DND-41 (cell line): ENCODE measurements at places on chromosomes 7 and 10.

DNA sequence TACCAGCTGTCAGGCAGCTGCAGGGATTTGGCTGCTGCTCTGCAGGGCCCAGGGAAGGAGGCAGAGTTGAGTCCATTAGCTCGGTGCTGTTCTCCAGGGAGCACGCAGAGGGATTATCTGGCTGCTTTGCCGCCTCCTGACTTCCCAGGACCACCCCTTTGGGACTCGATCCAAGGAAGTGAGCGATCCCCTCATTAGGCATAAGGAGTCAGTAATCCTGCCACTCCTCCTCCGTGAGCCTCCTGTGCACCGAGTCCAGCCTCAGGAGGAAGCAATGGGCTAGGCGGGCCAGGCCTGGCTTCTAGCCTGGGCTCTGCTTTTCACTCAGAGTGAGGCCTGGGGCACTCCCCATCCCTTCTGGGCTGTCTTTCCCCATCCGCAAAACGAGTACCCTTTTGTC is 417.9 kb downstream of the RPS24 start:
- H3K27ac ChIP-seq = no peak overlapping the region
- H3K4me3 ChIP-seq = no peak overlapping the region
- no peak for DNase-seq
- H3K4me1 ChIP-seq = no peaks in the 10 kb centered on the region
- no peaks in the 10 kb centered on the region for H3K27me3 ChIP-seq

DNA sequence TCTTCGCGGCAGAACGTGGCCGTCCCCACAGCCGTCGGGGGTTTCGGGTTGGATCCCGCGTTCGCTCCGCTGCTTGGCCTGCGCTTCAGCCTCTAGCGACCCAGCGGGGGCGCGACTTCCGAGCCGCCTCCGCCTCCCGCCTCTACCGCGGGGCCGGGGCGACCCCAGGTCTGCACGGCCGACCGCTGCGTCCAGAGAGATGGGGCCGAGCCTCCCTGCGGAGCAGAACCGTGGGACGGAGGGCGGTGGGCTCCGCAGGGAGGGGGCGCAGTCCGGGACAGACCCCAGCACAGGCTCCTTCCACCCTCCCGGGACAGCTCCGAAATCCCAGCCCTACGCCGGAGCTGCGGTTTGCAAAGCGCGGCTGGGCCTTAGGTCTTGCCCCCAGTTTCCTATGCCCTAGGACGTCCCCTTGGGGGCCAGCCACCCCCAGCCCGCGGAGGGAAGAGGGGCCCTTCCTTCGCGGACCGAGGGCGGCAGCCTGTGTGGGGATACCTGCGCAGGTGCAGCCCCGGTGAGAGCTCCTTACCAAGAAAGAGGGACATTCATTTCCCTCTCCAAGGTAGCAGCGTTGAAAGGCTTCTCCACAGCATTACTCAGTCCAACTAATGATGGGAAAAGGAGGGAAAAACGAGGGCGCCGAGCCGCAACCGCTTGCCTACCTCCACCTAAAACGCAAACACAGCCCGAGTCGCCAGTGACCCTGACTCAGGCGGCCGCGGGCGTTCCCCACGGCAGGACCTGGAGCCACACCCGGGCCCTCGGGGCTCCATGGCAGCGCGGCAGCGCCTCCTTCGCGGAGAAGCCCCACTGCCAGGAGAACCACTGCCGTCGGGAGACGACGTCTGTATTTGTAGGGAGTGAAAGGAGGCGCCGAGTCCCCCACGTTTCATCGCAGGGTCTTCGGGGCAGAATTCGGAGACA is 115.7 kb downstream of the BMS1 start:
- no peak overlapping the region for H3K4me3 ChIP-seq
- no peaks in the 10 kb centered on the region for H3K4me1 ChIP-seq
- no peak for DNase-seq
- no peaks in the 10 kb centered on the region for H3K36me3 ChIP-seq
- no peak overlapping the region for H3K27ac ChIP-seq

DNA sequence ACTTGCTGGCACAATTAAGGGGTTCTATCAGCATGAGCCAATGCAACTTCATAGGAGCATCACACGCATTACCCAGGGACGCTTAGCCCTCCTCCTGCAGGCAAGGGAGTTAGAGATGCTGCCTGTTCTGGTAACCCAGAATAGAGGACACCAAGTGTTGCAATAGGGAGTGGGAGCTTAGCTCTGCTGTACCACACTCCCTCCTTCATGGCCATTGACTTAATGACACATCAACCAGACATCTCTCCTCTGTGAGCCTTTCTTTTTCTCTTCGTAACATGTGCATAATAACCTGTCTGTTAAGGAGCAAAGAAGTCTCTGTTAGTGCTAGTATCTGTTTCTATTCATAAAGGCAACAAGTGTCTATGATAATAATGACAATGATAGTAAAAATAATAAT is 282.4 kb downstream of the SORCS3 start:
- H3K36me3 ChIP-seq = no peaks in the 10 kb centered on the region
- no peak overlapping the region for H3K4me3 ChIP-seq
- H3K27ac ChIP-seq = no peak overlapping the region
- DNase-seq = no peak
- H3K27me3 ChIP-seq = no peaks in the 10 kb centered on the region
- no peaks in the 10 kb centered on the region for H3K4me1 ChIP-seq

DNA sequence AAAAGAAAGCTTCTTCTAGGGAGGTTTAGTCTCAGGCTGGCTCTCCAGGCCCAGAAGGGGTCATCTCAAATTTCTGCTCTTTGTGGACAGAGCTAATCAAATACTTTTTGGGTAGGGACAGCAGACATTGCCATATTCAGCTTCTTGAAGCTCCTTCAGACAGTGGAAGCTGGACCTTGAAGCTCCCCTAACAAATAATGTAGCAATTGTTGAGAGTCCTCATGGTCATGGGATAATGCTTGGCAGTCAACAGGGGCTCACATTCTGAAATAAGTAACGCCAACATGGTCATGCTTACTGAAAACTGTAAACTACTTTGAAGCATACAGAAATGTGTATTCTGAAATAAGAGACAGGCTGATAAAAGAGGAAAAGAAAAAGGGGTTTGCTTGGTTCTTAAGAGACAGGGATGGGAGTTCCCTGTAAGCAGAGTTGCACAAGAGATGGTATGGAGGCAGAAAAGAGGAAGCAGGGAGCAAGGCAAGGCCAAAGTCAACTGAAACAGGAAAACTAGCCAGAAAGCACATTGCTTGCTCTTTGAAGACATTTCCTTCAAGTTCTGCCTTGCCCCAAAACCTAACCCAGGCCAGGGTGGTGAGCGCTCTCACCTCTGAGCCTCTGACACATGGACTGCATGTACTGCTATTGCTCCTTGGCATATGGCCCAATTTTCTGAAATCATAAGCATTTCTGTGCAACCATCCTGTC is 53.1 kb upstream of the KMT2E start:
- no peak overlapping the region for H3K27ac ChIP-seq
- H3K27me3 ChIP-seq = no peaks in the 10 kb centered on the region
- no peaks in the 10 kb centered on the region for H3K4me1 ChIP-seq
- H3K36me3 ChIP-seq = no peaks in the 10 kb centered on the region
- no peak overlapping the region for H3K4me3 ChIP-seq

DNA sequence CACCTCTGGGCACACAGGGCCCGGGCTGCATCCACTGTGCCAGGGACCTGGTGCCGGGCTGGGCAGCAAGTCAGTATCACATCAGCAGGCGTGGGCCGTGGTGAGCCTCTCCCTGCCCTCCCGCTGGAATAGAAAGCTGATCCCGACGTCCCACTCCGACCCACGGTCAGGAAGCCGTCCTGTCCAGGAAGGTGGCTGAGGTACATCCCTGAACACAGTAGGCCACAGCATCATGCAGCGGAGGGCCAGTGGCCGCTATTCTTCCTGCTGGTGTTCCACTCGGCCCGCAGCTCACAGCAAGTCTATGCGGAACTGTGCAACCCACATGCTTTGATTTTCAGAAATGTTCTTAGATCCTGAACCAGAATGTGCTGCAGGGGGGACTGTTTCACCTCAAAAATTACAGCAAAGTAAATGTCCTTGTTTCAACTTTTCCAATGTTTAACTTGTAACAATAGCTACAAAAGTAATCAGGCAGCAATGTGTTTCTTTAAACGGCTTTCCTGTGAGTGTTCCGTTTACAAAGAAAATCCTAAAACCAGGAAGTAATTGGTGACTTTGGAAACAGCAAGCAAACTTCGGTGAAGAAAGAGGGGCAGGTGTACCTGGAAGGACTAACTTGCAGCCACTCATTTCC is 676 bp upstream of the GPR146 start:
- DNase-seq = no peak
- peak overlapping the region; percentile 2; the same call in 1 of the 2 replicates for H3K4me3 ChIP-seq
- peaks cover 27% of the 10 kb centered on the region for H3K4me1 ChIP-seq
- H3K27me3 ChIP-seq = no peaks in the 10 kb centered on the region
- H3K36me3 ChIP-seq = no peaks in the 10 kb centered on the region

DNA sequence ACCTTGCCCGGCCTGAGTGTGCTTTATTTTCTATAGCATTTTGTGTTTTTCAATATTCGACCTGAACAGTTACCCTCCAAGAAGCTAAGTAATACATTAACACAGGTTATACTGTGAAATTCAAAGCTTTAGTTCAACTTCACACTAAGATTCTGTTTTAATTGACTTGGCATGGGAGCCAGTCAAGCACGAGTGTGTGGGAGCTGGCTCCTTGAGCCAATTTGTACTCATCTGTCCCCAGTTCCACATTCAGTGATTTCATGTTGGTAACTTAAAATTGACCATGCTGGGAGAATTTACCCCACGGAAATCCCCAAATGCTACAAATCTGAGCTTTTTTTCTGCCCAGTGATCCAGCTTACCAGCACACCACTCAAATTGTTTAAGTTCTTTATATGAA is 20.3 kb downstream of the TSPAN12 start:
- no peak overlapping the region for H3K4me3 ChIP-seq
- no peaks in the 10 kb centered on the region for H3K36me3 ChIP-seq
- DNase-seq = no peak
- H3K27me3 ChIP-seq = no peaks in the 10 kb centered on the region

DNA sequence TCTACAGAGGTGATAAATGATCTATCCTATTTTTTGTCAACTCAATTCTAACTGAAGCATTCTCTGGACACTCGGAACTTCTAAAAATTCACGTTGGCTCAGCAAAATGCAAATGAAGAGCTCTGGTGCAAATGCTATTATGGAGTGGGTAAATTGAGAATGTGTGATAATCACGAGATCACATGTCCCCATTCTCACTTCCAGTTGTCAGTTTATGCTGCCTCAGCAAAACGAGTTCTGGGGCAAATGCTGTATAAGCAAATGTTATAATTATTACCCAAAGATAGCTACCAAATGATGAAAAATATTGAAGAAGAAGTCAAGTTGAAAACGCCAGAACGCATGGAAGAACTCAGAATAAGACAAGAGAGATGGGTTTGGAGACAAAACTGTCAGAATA is 29.4 kb downstream of the AKR1B1 start:
- H3K4me1 ChIP-seq = peaks cover 14% of the 10 kb centered on the region
- peaks cover 3% of the 10 kb centered on the region for H3K27me3 ChIP-seq
- H3K27ac ChIP-seq = no peak overlapping the region

- H3K36me3 ChIP-seq = no peaks in the 10 kb centered on the region
- H3K4me3 ChIP-seq = no peak overlapping the region
- no peaks in the 10 kb centered on the region for H3K27me3 ChIP-seq
- no peaks in the 10 kb centered on the region for H3K4me1 ChIP-seq
- DNase-seq = no peak
Measured at GRCh38 chr7:133650487-133651300, 397.8 kb downstream of the EXOC4 start.

- DNase-seq = no peak
- H3K4me1 ChIP-seq = no peaks in the 10 kb centered on the region
- peaks cover 9% of the 10 kb centered on the region for H3K27me3 ChIP-seq
- no peak overlapping the region for H3K27ac ChIP-seq
Measured at GRCh38 chr10:48649349-48649944, 35.2 kb upstream of the WDFY4 start.

GRCh38 chr10:3192856-3193635 is 20.5 kb upstream of the PITRM1 start:
- peaks cover 16% of the 10 kb centered on the region for H3K27me3 ChIP-seq
- H3K27ac ChIP-seq = no peak overlapping the region
- DNase-seq = peak; percentile 59
- no peak overlapping the region for H3K4me3 ChIP-seq
- peaks cover 13% of the 10 kb centered on the region for H3K4me1 ChIP-seq

GRCh38 chr7:155683098-155683497 is 38.6 kb downstream of the RBM33 start:
- no peaks in the 10 kb centered on the region for H3K27me3 ChIP-seq
- DNase-seq = no peak
- H3K27ac ChIP-seq = no peak overlapping the region
- peaks cover 79% of the 10 kb centered on the region for H3K36me3 ChIP-seq
- no peak overlapping the region for H3K4me3 ChIP-seq

- DNase-seq = peak; percentile 67
- H3K4me1 ChIP-seq = peaks cover 13% of the 10 kb centered on the region
- H3K4me3 ChIP-seq = no peak overlapping the region; the same call in 1 of the 2 replicates
- peak overlapping the region; percentile 47 for H3K27ac ChIP-seq
- no peaks in the 10 kb centered on the region for H3K27me3 ChIP-seq
Measured at GRCh38 chr7:2870471-2870931, 26.4 kb upstream of the GNA12 start.

GRCh38 chr10:50592961-50593418 is 30.8 kb downstream of the SGMS1 start:
- no peaks in the 10 kb centered on the region for H3K27me3 ChIP-seq
- H3K4me1 ChIP-seq = no peaks in the 10 kb centered on the region
- H3K27ac ChIP-seq = no peak overlapping the region
- H3K4me3 ChIP-seq = no peak overlapping the region
- H3K36me3 ChIP-seq = no peaks in the 10 kb centered on the region
- no peak for DNase-seq

- no peak overlapping the region for H3K27ac ChIP-seq
- DNase-seq = no peak
- no peaks in the 10 kb centered on the region for H3K4me1 ChIP-seq
- H3K27me3 ChIP-seq = no peaks in the 10 kb centered on the region
- H3K36me3 ChIP-seq = peaks cover 7% of the 10 kb centered on the region; the same call in 1 of the 2 replicates
Measured at GRCh38 chr7:30467271-30467670, 11.3 kb downstream of the NOD1 start.

DNA sequence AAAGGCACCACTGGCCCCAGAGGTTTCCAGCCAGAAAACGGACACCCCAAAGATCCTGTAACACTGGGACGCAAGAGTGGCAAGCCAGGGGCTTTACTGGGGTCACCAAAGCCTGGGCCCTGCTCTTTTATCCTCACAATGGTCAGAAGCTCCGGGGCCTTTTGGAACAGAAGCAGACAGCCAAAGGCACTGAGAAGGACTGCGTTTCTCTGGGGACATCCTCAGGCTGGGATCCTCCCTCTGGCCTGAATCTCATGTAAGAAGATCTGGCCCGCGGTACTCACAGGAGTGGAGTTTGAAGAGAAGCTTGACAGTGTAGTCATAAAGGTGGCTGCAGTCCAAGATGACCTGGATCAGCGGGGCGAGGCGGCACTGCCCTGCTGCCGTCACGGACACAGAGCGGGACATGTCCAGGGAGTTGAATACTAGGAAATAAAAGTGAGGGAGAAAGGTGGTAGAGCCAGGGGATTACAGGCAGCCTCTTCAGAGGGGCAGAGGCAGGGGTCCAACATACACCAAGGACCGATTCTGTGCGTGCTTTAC is 81.4 kb downstream of the SPDYE5 start:
- H3K36me3 ChIP-seq = no peaks in the 10 kb centered on the region
- DNase-seq = no peak
- no peaks in the 10 kb centered on the region for H3K4me1 ChIP-seq
